ENCODE measurements at places on chromosomes 7 and 10. TPM values are rescaled to one million over a fixed set of nuclear protein-coding genes. Genes with fewer than 3 reads are reported as not detected.

DNA sequence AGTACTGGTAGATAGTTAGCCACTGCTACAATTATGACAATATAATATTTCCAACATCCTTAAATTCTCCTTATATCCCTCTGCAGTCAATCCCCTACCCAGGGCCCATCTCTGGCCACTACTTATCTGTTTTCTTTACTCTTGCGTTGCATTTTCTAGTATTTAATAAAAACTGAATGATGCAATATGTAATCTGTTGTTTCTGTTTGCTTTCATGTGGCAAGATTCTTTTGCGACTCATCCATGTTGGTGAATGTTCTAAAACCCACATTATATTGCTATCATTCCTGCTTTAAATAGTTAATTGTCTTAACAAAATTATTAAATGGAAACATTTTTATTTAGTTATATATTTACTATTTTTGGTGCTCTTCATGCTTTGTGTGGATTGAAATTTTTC is 338.5 kb downstream of the MDFIC start:
- DNase-seq, result no peak

- DNase-seq, result no peak
These were observed 280.0 kb downstream of the MAD1L1 start for GRCh38 chr7:1952781-1953180.

DNA sequence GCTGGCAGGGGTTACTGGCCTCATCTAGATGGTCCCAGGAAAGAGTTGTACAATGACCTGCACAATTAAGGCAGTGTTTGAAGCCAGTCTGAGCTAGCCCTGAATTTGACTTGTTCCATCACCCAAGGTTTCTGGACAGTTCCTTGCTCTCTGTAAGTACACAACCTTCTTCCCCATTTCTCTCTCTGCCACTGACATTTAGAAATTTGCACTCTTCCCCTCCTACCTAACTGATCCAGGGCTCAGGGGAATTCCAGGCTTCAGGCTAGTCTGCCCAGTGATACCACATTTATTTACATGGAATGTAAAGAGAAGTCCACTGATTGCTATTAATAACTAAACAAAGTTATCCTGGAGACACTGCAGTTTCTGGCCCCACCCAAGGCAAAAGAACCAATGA is 139.0 kb upstream of the GPR26 start:
- no peak for DNase-seq

- DNase-seq, result no peak
These were observed 4.7 kb upstream of the FRMPD2 start for GRCh38 chr10:48279081-48279751.

Gene PON1
- not detected for total RNA-seq

Gene ECHDC3
- total RNA-seq, result 0.86 TPM
